Activated CD8-positive, alpha-beta T cell treated with anti-CD3 and anti-CD28 coated beads, Interleukin-2, amount 10 ng/mL, durations not matched to agents 7 days and 5 days (primary cell): ENCODE measurements at places on chromosomes 1 and 21.

DNA sequence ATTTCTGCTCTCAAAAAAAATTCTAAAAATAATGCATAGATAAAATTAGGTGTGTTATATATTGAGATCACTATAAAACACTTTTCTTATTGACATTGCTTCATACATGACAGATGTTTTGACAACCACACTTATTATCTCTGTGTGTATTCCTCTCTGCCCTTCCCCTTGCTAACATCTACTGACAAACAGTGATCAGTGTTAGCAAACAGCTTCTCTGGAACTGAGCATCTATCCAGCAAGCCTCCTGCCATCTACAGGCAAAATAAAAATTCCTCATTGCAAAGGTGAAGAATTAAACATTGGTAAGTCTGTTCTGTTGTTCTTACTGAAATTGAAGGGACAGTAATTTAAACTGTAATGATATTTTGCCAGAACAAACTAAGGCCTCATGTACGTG is 2153.9 kb downstream of the NCAM2 start:
- DNase-seq, result no peak

- DNase-seq, result no peak
Observed at GRCh38 chr21:42475526-42476387, 20.3 kb downstream of the RSPH1 start.

- DNase-seq, result no peak
Observed at GRCh38 chr21:16134134-16134533, 404.4 kb downstream of the USP25 start.

- no peak for DNase-seq
Observed at GRCh38 chr21:43902441-43902840, 37.4 kb downstream of the AGPAT3 start.

- DNase-seq, result no peak
Observed at GRCh38 chr1:53138991-53139884, 3.2 kb downstream of the SLC1A7 start.

GRCh38 chr1:223708001-223708359 is 4.4 kb upstream of the CAPN2 start:
- no peak for DNase-seq

DNA sequence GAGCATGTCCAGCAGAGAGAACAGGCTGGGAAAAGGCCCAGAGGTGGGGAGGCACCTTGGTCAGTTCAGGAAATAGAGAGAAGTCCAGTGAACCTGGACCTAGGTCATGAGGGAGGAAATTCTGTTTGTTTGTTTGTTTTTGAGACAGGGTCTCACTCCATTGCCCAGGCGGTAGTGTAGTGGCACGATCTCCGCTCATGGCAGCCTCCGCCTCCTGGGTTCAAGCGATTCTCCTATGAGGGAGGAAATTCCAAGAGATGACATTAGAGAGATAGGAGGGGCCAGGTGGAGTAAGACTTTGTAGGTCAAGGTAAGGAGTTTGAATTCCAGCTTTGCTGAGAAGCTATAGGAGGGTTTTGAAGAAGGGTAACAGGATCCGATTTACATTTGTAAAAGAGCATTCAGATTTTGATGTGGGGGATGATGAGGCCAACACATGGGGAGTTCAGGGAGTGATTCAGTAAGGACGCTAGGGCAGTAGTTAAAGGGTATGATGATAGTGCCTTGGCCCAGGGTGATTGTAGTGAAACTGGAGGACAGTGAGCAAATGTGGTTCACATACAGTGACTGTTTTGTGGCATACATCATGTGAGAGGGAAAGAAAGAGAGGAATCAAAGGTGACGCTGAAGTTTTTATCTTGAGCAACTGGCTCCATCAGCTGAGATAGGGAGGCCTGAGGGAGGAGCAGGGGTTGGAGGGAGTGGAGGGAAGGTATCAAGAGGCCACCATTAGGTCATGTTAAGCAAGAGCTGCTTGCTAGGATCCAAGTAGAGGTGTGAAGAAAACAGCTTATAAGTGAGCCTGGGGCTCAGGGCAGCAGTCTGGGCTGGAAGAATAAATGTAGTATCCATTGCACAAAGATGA is 8.3 kb upstream of the TRABD2B start:
- DNase-seq, result no peak
